ENCODE measurements at places on chromosomes 3 and 15.

DNA sequence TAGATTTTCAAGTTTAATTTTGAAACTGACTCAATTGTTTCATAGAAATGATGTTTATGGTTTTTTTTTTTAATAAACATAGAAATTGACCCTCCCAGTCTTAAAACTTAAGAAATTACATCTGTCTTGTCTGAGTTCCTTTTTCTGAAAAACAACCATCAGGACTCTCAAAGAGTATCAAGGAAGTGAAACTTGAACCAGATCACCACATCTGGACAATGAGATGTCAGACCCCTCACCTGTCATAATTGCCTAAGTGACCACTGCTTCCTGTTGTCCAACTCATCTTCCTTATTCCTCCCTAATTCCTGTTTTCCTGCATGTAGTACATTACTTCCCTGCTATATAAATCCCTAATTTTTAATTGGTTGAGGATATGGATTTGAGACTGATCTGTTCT lies 441.5 kb upstream of the ARHGEF26 start:
- DNase-seq = no peak
- no peak overlapping the region for H3K4me3 ChIP-seq
- no peaks in the 10 kb centered on the region for H3K27me3 ChIP-seq
- H3K27ac ChIP-seq = no peak overlapping the region
- no peaks in the 10 kb centered on the region for H3K4me1 ChIP-seq

DNA sequence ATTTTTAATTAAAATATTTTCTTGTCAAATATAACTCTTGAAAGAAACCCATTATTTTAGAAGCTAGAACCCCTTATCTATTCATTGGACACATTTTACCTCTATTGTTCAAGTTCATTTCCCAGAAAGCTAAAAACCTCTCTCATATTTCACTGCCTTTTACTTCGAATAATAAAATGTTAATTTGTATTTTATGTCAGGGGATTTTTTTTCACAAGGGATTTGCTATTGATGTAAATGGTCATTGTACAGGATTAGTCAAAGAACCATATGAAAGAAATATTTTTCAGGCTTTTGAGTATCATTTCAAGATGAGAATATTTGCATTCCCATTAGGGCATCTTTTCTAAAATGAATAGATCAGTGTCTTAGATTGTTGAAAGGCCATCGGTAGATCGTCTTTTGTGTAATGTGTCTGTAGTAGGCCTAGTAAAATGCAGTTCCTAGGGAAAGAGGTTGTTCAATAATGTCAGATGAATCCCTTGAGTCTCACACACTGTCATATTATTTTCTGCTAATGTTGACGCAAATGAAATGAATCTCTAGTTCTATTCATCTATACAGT lies 114.5 kb downstream of the ROBO1 start:
- DNase-seq = no peak
- no peaks in the 10 kb centered on the region for H3K36me3 ChIP-seq

- H3K36me3 ChIP-seq = no peaks in the 10 kb centered on the region
- H3K27me3 ChIP-seq = no peaks in the 10 kb centered on the region
- no peak for DNase-seq
- H3K27ac ChIP-seq = no peak overlapping the region
- H3K4me3 ChIP-seq = no peak overlapping the region
Observed at GRCh38 chr3:135918600-135918999, 46.9 kb upstream of the PPP2R3A start.

- H3K27ac ChIP-seq = no peak overlapping the region
- no peak overlapping the region for H3K4me3 ChIP-seq
- H3K36me3 ChIP-seq = no peaks in the 10 kb centered on the region
- H3K4me1 ChIP-seq = no peaks in the 10 kb centered on the region
- no peaks in the 10 kb centered on the region for H3K27me3 ChIP-seq
- DNase-seq = no peak
Observed at GRCh38 chr3:140768941-140769340, 91.1 kb downstream of the TRIM42 start.

DNA sequence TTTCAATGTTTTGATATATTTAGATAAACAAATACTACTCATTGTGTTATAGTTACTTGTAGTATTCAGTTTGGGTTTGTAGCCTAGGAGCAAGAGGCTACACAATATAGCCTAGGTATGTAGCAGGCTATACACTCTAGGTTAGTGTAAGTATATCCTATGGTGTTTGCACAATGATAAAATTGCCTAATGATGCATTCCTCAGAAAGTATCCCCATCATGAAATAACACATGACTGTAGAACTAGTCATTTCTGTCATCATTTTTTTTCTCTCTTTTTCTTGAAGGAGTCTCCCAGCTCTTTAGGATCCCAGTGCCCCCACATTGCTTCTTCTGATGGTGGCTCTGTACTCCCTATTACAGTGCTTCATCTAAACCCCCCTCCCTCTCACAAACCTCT lies 157.7 kb upstream of the CADPS start:
- no peaks in the 10 kb centered on the region for H3K36me3 ChIP-seq
- H3K27ac ChIP-seq = no peak overlapping the region
- no peaks in the 10 kb centered on the region for H3K4me1 ChIP-seq
- no peaks in the 10 kb centered on the region for H3K27me3 ChIP-seq

- H3K27me3 ChIP-seq = no peaks in the 10 kb centered on the region
- no peaks in the 10 kb centered on the region for H3K36me3 ChIP-seq
- H3K4me1 ChIP-seq = no peaks in the 10 kb centered on the region
- no peak overlapping the region for H3K4me3 ChIP-seq
- no peak for DNase-seq
Observed at GRCh38 chr15:66961407-66961884, 104.0 kb upstream of the SMAD3 start.

- H3K4me1 ChIP-seq = no peaks in the 10 kb centered on the region
- no peak overlapping the region for H3K4me3 ChIP-seq
- DNase-seq = no peak
- H3K27me3 ChIP-seq = no peaks in the 10 kb centered on the region
- H3K36me3 ChIP-seq = no peaks in the 10 kb centered on the region
Observed at GRCh38 chr15:50061503-50061902, 57.5 kb downstream of the ATP8B4 start.

DNA sequence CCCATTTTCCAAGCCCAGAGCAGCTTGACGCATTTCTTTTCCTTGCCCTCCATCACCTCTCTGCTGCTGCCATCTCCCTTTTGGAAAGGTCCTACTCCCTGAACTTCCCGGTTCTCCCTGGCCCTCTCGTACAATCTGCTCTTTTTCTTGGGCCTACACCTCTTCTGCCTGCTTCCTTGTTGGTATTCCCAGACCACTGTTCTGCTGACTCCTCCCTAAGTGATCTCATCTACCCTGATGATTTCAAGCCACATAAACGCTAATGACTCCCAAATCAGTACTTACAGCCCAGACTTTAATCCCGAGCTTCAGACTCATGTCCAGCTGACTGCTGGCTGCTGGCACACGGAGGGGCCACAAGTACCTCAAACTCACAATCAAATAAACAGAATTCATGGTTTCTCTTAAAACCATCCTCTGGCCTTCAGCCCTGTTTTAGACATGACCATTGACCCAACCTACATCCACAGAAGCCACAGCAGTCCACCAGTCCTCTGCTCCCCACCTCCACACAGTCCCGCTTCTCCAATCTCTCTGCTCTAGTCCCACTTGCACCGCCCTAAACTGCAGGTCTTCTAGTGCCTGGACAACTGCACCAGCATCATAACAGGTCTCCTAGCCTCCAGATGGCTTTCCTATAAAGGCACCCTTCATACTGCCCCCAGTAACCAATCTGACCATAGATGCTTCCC lies 57.6 kb downstream of the AAGAB start:
- H3K36me3 ChIP-seq = 0 out of 2 replicates have a peak, but pooled peaks cover 3% of the 10 kb centered on the region
- H3K4me3 ChIP-seq = no peak overlapping the region
- no peak for DNase-seq
- H3K27ac ChIP-seq = no peak overlapping the region
- no peaks in the 10 kb centered on the region for H3K27me3 ChIP-seq
- peaks cover 3% of the 10 kb centered on the region for H3K4me1 ChIP-seq

DNA sequence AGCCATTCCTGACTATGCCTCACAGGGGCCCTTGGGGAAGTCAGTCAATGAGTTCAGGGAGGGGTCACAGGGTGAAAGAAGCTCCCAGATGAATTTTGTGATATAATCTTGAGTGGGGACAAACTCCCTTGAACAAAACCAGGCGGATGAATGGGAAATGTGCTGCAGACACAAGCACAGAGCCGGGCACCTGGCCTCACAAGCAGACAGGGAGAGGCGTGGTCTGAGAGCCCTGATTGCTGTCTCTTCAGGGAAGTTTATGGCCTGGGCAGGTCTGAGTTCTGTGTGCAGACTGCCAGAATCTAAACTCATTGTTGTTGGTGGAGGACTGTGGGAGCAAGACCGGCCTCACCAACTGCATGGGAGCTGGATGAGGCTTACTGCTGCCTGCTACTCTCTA lies 591.8 kb downstream of the EPHA3 start:
- H3K27ac ChIP-seq = no peak overlapping the region
- no peak overlapping the region for H3K4me3 ChIP-seq
- H3K36me3 ChIP-seq = no peaks in the 10 kb centered on the region

DNA sequence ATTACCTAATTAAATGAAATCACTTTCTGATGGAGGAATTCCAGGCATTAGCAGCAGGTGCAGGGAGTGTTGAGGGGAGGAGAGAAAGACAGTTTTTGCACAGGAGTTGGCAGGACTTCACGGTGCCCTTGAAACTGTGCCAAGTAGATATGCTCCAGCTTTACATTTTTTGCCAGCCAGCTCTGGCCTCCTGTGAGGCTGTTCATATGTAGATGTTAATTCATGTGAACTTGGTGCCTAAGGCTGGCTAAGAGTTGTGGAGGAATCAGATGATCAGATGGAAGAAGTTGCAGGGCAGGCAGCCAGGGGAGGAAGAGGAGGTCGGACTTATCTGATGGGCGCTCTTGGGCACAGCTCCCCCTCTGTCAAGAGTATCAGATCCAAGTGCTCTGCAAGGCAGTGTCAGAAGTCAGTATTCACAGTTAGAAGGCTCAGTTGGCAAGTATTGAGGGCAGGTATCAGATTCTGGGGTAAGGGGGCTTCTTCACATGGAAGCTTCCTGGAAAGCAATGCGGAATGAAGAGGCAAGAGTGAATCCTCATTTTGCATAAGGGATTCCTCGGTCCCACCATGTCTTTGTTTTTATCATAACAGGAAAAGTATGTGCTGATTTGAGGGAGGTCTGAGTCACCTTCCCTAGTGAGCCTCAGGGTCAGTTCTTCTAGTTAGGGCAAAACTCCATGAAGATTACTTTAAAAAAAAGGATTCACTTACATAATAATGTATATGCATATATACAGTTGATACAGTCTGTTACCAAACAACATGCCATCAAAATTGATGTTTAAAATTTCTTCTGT lies 172.6 kb upstream of the UMPS start:
- H3K4me1 ChIP-seq = peaks cover 2% of the 10 kb centered on the region
- no peak overlapping the region for H3K4me3 ChIP-seq
- H3K27ac ChIP-seq = no peak overlapping the region
- no peaks in the 10 kb centered on the region for H3K27me3 ChIP-seq

DNA sequence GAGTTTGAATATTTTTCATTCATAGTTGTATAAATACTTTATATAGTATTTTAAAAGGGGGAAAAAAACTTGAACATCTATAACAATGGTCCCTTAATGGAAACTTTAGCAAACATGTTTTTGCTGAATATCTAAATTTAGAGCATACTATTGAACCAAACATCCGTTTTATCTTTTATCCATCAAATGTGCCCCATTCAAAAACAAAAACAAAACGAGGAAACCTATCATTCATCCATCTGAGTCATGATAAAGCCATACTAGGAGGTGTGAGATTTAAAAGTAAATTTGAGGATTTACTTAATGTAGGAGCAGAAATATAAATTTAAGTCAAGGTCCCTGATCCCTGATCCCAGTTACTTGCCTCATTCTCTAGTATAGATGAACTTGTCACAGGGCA lies 463.6 kb upstream of the MDFIC2 start:
- DNase-seq = no peak
- no peak overlapping the region for H3K27ac ChIP-seq
- no peak overlapping the region for H3K4me3 ChIP-seq
- H3K4me1 ChIP-seq = no peaks in the 10 kb centered on the region

DNA sequence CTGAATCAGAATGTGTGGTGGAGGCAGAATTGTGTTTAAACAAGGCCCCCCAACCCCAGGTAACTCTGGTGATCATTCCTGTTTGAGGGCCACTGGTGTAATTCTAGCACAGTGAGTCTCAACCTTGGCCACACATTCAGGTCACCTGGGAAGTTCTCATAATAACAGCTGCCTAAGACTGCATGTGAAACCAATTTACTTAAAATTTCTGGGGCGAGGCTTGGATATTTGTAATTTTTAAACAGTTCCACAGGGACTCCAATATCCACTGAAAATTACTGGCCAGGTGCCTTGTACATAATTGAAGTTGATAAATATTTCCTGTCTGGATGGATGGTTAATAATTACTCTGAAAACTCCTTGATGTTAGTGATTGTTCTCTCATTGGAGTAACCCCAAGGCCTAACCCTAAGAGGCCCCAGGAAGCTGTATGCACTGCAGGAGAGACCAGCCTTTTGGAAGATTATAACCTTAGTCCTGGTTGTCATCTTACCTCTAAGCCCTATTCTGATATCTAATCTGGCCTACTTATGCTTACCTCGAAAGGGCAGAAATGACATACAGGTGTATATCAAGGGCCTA lies 25.7 kb upstream of the EPHB1 start:
- H3K27me3 ChIP-seq = no peaks in the 10 kb centered on the region
- H3K36me3 ChIP-seq = no peaks in the 10 kb centered on the region
- no peak overlapping the region for H3K27ac ChIP-seq
- H3K4me1 ChIP-seq = no peaks in the 10 kb centered on the region
- H3K4me3 ChIP-seq = no peak overlapping the region
- no peak for DNase-seq

- no peaks in the 10 kb centered on the region for H3K27me3 ChIP-seq
- no peaks in the 10 kb centered on the region for H3K4me1 ChIP-seq
- H3K36me3 ChIP-seq = no peaks in the 10 kb centered on the region
- DNase-seq = no peak
- no peak overlapping the region for H3K4me3 ChIP-seq
Observed at GRCh38 chr15:27951191-27951890, 147.8 kb downstream of the OCA2 start.

DNA sequence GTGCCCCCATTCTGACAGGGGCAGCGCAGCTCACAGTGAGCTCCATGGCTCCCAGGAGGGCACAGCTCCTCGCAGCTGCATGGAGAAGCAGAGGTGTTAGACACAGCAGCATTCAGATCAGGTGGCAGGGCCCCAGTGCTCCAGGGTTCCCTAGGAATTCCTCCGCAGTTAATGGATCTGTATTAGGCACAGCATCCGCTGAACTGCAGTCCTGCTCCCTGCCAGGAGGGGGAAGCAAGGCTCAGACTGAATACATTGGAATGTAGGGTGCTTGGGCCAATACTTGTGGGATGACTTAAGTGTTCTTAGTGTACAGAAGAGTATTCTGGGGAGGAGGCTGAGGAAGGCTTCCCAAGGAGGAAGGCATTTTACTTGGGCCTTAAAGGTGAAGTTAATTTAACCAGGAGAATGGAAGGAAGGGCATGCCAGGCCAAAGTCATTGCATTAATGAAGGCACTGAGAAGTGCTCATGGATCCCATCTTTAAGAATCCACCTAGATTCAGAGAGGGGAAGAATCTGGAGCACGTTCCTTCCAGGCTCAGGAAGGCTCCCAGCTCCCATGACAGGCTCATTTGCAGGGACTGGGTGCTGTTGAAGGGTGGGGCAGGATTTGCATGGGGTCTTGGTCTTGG lies 111.6 kb downstream of the RAB11A start:
- no peaks in the 10 kb centered on the region for H3K27me3 ChIP-seq
- H3K4me1 ChIP-seq = peaks cover 3% of the 10 kb centered on the region
- no peak overlapping the region for H3K27ac ChIP-seq
- DNase-seq = peak; percentile 61
- H3K36me3 ChIP-seq = no peaks in the 10 kb centered on the region

Data from iPS DF 6.9 (cell line).